ENCODE measurements at places on chromosomes 16 and 17.

DNA sequence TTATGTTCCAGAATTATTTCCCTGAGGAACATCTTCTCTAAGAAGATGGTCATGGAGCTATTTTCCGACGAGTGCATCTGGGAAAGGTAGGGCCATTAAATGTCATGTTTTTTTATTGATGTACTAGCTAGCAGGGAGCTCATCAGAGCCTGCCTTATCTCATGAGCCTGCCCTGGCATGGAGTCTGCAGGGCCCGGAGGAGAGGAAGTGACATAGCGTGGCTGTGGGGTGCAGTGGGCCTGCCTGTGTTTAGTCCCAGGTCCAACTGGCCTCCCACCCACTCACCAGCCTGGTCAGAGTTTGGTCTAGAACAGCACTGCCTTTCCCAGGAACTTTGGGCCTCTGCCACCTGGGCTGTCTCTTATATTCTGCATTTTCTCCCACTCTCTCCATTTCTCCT, 389.8 kb downstream of the SNX29 start:
- DNase-seq, result no peak

- DNase-seq, result no peak
These were observed 12.5 kb upstream of the TXNDC11 start for GRCh38 chr16:11755022-11755760.

GRCh38 chr16:883340-883739, 82.8 kb upstream of the GNG13 start:
- no peak for DNase-seq

GRCh38 chr17:40068129-40068581, 5.4 kb downstream of the THRA start:
- DNase-seq, result peak; percentile 31

DNA sequence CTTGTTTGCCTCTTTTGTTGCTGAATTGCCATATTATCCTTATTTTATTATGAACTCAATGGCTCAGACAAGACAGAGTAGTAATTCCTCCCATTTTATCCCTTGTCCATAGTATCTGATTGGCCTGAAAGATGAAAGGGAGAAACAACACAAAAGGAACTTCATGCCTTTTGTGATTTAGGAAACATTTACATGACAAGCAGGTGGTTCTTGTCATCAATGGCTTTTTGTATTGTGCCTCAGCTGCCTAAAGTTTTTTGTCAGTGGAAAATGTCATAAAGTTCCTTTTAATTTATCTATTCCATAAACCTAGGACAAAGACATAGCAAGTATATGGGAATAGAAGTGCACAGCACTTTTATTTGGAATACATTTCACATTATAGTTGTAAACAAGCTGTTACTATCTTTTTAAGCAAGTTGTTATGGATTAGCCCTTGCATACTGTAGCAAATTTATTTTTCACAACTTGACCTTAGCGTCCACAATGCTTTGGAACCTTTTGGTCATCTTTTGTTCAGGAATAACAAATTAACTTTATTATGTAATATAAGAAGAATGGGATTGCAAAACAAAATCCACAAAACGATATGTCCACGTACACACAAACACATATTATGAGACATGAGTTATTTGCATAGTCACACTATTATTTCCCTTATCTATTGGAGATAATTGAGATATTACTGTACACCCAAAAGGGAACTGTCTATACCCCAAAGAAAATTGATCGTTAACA, 12.4 kb upstream of the MPHOSPH6 start:
- DNase-seq, result no peak

- DNase-seq, result no peak
These were observed 31.9 kb downstream of the REXO5 start for GRCh38 chr16:20838240-20838639.

DNA sequence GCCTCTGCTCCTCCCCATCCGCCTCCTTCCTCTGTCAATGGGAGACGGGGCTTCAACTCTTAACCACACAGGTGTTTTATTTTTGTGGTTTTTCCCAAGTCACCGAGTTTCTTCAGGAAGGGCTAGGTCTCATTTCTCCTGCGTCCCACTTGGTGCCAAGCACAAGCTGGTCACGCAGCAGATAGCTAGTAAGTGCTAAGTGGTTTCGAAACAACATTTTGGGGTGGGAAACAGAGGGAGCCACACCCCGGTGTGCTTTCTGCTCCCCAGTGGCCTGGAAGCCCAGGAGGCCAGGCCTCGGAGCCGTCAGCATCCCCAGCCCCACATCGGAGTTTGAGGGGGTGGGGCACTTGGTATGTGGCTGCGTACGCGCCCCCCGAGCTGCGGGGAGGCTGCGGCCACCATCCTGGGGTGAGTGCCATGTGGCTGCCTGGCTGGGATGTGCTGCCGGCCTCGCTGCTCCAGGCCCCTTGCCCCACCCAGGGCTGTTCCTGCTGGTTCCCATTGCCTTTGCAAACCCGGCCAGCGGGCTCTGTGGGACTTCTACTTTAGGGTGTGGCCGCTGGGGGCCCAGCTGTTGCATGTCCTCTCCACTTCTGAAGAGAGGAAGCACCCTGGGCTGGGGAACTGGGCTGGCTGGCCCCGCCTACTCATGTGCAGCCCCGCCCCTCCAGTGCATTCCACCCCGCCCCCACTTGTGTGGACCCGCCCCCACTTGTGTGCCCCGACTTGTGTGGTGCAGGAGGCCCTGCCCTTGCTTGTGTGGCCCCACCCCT, 55.6 kb downstream of the BAIAP2 start:
- peak; percentile 80 for DNase-seq

DNA sequence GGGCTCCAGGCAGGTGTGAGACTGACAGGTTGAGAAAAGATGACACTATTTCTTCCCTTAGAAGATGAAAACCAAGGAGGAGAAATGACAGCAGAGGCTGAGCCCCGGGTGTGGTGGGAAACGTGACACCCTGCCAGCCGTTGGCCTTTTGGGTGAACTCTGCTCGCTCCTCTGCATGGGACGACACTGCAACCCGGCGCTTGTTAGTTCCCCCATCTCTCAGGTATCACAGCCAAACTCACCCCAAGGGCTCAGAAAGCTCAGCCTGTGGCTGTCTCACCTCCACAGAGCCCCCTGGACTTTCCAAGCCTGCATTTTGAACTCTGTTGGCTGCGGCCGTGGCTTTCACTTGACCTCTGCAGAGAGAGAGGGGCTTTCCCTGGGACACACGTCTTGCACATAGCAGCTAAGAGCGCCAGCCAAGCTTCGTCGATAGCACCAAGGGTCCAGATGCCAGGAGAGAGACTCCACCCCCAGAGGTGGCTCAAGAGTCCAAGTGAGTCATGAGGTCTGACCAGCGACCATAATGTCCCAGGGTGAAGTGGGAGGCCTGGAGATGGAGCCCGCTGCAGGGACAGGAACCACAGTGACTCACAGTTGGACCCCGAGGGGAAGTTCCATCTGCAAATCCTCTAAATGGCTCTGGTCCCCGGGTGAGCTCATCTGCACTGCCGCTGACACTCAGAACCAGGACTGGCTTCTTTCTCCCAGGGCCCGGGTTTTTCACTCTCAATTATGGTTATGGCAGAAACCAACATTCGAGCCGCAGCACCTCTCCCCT, 301.9 kb downstream of the SOX9 start:
- peak; percentile 63 for DNase-seq

- no peak for DNase-seq
These were observed 240.1 kb downstream of the MSI2 start for GRCh38 chr17:57496382-57496781.

- DNase-seq, result peak; percentile 43
These were observed at the start of gene CACNG3 for GRCh38 chr16:24255456-24256371. Gene CACNG3 (plus strand): TSS chr16:24256335. CDS start chr16:24256755, 420 bp downstream.

DNA sequence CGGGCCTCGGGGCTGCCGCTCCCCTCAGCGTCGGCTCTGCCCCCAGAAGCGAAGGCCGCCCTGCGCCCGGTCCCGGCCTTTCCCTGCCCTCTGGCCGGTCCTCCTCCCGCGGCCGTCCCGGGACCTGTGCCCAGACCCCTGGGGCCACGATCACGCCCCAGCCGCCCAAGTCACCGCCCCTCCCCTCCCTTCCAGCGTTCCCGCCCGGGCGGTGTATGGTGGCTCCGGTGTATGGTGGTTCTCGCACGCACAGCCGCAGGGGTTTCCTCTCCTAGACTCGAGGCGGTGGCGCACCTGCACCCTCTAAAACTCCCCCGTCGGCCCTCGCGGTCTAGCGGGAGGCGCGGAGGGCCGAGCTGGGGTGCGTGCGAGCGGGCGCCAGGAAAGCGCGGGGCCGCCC, 10.0 kb downstream of the TIGD7 start:
- no peak for DNase-seq

DNA sequence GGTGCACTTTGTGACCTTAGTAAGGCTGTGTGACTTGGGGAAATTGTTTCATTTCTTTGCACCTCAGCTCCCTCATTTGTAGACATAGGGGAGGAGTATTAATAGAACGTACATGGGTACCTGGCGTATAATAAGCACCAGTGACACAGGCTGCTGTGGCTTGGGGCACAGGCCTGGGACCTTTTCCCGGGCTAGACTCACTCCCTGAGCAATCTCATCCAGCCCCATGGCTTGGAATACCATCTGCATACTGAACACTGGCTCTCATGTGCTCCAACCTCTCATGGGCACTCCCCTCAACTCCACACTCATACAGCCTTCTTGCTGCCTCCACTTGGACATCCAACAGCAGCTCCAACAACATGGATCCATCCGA, 41.0 kb upstream of the MRPS23 start:
- no peak for DNase-seq

DNA sequence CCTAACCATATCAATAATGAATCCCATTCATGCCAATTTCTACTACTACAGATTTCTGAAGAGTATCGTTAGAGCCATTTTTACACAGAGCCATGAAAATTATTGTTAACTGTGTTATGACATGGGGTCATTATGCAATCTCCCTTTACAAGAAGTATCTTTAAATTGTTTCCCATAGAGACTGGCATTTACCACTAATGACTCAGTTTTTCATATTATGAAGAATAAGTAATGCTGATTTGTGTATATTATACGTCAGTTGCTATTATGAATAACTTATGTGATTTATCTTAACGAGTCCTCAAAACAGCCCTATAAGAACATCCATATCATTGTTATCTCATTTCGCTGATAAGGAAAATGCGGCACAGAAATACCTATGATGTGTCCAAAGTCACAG, 173.8 kb downstream of the KCNJ2 start:
- no peak for DNase-seq

GRCh38 chr17:2433696-2434095, 32.8 kb upstream of the MNT start:
- peak; percentile 83 for DNase-seq

DNA sequence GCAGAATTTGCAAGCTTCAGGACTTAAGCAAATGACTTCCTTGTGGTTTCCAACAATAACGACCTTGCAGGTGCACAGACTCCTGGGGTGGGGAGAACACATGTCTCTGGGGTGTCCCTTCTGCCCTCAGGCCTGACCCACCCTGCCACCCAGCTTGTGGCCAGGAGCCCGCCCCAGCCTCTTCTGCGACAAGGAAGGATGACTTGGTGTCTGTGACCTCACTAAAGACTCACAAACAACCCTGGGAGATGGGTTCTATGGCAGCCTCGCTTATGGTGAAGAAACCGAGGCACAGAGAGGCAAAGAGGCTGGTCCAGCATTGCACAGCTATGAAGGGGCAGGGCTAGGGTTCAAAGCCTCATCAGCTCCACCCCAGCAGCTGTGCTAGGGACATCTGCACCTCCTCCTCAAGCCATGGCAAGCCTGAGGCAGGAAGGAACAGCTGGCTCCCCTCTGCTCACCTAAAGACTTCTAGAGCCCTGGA, 2.6 kb downstream of the ATP2A3 start:
- DNase-seq, result no peak

DNA sequence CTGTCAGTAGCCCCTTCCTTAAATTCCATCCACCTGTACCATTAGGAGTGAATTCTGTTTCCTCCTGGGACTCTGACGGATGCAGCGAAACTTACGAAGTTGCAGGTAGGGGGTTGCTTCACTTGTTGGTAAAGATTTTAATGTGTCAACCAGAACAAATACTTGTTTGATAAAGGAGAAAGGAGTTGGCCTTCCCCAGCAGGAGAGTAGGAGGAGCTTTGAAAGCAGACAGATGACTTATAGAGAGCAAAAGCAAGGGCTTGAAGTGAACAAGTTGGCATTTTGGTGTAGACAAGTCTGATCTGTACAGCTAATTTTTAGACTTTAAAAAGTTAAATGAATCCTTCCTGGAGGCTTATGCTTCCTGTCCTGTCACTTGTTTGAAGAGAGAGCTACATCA, 38.1 kb upstream of the PMFBP1 start:
- DNase-seq, result no peak

- no peak for DNase-seq
These were observed 31.0 kb downstream of the CPNE2 start for GRCh38 chr16:57123216-57123973.

DNA sequence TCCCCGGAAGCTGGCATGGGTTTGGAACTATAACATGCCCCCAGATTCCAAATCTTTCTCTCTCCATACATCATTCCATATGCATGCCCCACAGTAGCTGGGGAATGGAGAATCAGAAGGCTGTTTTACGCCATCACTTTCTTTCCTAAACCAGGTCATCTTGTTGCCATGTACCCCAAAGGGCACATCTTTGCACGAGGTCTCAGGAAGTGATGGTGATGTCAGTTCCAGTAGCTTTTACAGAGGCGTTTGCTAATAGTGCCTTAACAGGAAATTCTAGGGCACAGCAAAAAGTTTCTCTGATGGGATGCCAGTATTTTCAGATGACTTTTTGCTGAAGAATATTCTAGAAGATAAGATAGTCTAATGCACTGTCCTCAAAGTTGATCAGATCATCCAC, 241.5 kb downstream of the MAF start:
- DNase-seq, result no peak

GRCh38 chr17:33567223-33567622, 274.1 kb upstream of the ASIC2 start:
- no peak for DNase-seq

GRCh38 chr16:750485-750884, 9.7 kb upstream of the CIAO3 start:
- no peak for DNase-seq

DNA sequence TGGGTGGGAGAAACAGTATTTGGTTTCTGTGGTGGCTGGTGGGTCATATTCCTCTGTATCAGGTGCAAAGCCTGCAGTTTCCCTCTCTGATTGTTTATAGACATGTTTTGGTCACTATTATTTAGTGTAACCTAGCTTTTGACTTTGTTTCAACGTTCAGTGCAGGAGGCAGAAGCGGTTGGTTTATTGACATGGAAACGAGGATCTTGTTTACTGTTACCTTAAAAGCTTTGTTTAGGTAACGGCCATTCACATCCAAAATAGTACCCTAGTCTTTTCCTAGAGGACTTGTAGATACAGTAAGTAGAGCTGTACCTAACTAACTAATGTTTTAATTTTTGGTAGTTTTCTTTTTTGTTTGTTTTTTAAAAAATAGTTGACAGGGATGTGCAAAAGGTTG, 3.5 kb downstream of the MSI2 start:
- no peak for DNase-seq
